CD4-positive, CD25-positive, alpha-beta regulatory T cell (primary cell): ENCODE measurements at places on chromosomes 4 and X. TPM values are rescaled to one million over a fixed set of nuclear protein-coding genes. Genes with fewer than 3 reads are reported as not detected.

GRCh38 chr4:38684271-38684670, 20.3 kb downstream of the KLF3 start:
- H3K4me3 ChIP-seq, result peak overlapping the region; percentile 27
- H3K4me1 ChIP-seq, result peaks cover 63% of the 10 kb centered on the region
- no peak overlapping the region for H3K27ac ChIP-seq

DNA sequence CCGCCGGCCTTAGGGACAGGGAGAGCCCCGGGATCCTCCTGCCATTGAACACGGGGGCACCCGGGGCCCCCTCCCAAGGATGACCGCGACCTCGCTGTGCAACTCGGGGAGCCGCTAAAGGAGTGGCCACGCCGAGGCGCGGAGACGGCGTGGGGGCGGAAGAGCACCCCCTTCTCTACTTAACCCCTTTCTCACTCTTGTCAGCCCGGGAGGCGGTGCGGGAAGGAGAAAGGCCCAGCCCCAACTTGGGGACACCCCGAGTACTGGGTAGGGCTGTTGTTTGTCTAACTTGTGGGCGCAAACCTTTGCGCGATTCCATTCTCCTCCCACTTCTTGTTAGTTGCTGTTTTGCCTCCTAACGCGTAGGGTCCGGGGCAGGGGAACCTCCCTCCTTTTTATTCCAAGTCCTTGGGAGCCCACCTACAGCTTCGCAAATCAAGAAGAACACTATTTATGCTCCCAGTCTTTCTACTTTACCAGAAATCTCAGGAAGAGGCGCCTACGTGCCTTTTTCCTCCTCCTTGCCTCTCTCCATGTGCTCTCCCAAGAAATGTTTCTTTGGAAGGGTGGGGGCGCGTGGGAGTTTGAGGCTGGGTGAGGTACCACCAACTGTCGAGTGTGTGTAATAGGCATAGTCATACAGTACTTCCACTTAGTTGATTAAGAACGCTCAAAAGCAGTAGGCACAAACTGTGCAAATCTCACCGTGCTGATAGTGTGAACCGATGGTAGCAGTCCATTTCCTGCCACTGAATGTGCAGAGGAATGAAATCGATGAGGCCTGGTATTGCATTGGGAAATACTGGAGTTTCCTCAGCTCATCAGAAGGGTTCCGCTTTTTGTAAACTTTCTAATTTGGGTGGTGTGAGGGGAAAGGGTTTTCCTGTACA, 813 bp downstream of the DIAPH2 start:
- H3K27ac ChIP-seq, result peak overlapping the region; percentile 57
- peaks cover 10% of the 10 kb centered on the region for H3K4me1 ChIP-seq
- DNase-seq, result peak; percentile 4
- H3K4me3 ChIP-seq, result peak overlapping the region; percentile 83
- H3K27me3 ChIP-seq, result no peaks in the 10 kb centered on the region

DNA sequence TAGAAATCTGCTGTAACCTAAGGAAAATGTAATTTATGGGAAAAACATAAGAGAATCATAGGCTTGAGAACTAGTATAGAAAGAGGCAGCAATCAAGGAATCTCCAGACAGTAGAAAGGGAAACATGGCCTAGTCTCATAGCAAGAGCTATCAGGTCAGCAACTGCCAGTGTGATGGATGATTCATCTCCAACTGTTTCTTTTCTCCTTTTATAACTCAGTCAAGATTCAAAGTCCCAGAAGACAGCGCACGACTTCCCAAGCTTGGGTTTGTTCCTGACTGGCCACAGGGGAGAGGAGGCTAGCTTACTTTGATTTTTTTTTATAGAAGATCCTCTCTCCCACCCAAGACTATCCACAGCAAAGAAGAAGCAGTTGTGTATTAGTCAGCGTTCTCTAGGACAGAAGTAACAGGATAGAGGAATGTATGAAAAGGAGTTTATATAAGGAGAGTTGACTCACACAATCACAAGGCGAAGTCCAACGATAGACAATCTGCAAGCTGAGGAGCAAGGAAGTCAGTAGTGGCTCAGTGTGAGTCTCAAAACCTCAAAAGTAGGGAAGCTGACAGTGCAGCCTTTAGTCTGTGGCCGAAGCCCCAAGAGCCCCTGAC, 181.5 kb downstream of the GC start:
- no peaks in the 10 kb centered on the region for H3K36me3 ChIP-seq
- H3K27me3 ChIP-seq, result no peaks in the 10 kb centered on the region
- no peak for DNase-seq
- no peak overlapping the region for H3K4me3 ChIP-seq

GRCh38 chrX:74509989-74510388, 88.7 kb downstream of the SLC16A2 start:
- H3K36me3 ChIP-seq, result no peaks in the 10 kb centered on the region
- no peak overlapping the region for H3K4me3 ChIP-seq
- H3K27me3 ChIP-seq, result no peaks in the 10 kb centered on the region
- no peak overlapping the region for H3K27ac ChIP-seq
- DNase-seq, result no peak

- H3K27me3 ChIP-seq, result no peaks in the 10 kb centered on the region
- peaks cover 31% of the 10 kb centered on the region for H3K4me1 ChIP-seq
- peak overlapping the region; percentile 95 for H3K27ac ChIP-seq
- DNase-seq, result peak; percentile 62
- H3K4me3 ChIP-seq, result peak overlapping the region; percentile 93
These were observed 2.4 kb downstream of the RAP2C start for GRCh38 chrX:132216806-132217202.

- peak overlapping the region; percentile 79 for H3K4me3 ChIP-seq
- peaks cover 3% of the 10 kb centered on the region for H3K4me1 ChIP-seq
- no peak for DNase-seq
- no peaks in the 10 kb centered on the region for H3K27me3 ChIP-seq
- H3K36me3 ChIP-seq, result no peaks in the 10 kb centered on the region
These were observed 55.6 kb upstream of the RBMX start for GRCh38 chrX:136936183-136936549.

DNA sequence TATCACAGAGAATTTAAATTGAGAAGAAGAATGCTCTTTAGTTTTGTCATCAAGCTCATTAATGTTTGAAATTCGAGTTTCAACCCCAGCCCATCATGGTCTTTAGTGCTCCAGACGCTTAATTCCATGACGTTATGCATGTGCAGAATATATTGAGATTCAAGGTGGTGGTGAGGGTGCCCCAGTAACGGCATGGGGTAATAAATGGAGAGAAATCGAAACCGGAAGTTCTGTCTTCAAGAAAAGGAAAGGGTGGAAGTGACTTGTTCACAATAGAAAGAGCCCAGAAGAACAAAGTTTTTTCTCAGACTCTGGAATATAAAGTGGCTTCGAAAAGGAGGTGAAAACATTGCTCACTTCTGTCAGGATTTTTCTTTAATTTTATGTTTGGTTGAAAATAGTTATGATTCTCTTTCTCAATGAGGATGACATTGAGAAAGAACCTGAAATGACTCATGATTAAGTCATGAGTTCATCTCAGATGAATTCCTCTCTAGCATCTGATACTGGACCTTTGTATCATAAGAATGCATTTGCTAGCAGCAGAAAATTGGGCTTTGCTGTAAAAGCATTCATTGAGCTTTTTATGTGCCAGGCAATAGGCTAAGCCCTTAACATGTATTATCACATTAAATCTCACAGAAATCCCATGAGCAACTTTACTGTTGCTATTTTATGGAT, 779 bp upstream of the DDX60L start:
- peak overlapping the region; percentile 97 for H3K4me3 ChIP-seq
- peaks cover 41% of the 10 kb centered on the region for H3K4me1 ChIP-seq
- H3K36me3 ChIP-seq, result no peaks in the 10 kb centered on the region

DNA sequence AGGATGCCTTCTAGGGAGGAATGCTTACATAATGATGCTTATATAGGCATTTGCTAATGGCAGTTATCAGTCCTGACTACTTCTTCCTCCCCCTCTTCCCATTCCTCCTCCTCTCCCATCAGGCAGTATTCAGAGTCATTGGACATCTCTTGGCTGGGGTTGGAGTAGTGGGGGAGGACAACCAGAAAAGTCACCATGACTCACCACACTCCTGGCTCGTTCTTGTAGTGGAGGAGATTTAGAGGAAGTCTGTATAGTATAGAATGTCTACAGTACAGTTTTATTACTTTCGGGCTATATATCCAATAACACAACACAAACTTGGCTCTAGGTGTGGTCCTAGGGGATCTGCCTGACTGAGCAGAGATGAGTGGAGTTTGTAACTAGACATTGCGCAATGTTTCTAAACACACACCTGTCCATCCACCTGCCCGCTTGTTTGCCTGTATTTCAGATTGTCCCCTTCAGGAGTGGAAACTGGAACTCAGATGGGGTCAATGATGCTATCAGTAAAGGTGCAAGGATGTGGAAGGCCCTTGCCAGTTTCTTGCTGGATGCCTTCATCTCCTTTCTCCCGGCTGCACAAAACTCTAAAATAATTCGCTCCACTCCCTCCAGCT, 27.9 kb upstream of the KIAA1210 start:
- no peak overlapping the region for H3K4me3 ChIP-seq
- DNase-seq, result no peak
- H3K27ac ChIP-seq, result no peak overlapping the region
- H3K4me1 ChIP-seq, result no peaks in the 10 kb centered on the region

DNA sequence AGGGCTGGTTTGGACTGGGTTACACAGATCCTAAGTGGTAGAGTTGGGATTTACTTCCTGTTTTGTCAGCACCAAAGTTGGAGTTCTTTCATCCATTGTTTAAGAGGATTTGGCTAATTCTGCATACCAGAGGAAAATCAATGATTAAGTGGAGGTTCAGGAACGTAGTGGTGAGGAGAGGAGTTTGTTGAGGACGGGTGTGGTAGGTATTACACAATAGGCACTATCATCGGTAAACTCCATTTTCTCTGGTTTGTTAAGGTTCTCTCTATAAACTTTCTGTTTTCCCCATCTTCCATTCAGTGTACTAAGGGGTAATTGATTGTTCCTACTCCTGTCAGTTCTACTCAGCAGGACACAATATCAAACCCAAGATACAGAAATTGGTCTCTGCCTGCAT, 107.5 kb upstream of the VCX2 start:
- no peak overlapping the region for H3K4me3 ChIP-seq
- H3K36me3 ChIP-seq, result no peaks in the 10 kb centered on the region
- DNase-seq, result no peak
- H3K4me1 ChIP-seq, result no peaks in the 10 kb centered on the region
- H3K27ac ChIP-seq, result no peak overlapping the region

- H3K27ac ChIP-seq, result no peak overlapping the region
- no peaks in the 10 kb centered on the region for H3K4me1 ChIP-seq
These were observed 43.6 kb downstream of the RBM47 start for GRCh38 chr4:40586034-40586433.

DNA sequence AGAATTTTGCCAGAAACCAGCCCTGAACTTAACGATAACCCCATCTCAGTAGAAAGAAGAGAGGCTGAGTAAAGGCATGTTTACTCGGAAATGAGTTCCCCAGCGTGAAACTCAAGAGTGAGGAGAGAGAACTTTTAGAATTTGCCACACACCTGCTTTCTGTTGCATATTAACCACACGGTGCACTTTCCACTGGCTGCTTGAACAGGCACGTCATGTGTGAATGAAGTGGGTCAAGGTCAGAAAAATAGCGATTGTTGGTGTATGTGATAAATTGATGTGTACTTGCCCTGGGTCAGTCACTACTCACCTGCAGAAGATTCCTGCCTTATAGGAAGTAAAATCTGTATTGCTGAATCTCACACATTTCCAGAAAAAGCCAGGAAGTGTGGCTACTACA, 395.7 kb downstream of the TRIML1 start:
- no peak overlapping the region for H3K4me3 ChIP-seq
- no peaks in the 10 kb centered on the region for H3K27me3 ChIP-seq
- no peak overlapping the region for H3K27ac ChIP-seq
- H3K36me3 ChIP-seq, result no peaks in the 10 kb centered on the region

- no peaks in the 10 kb centered on the region for H3K36me3 ChIP-seq
- H3K4me3 ChIP-seq, result no peak overlapping the region
- no peaks in the 10 kb centered on the region for H3K4me1 ChIP-seq
- no peak overlapping the region for H3K27ac ChIP-seq
These were observed 95.4 kb downstream of the MBNL3 start for GRCh38 chrX:132393485-132393884.

- no peak for DNase-seq
- no peak overlapping the region for H3K4me3 ChIP-seq
- no peaks in the 10 kb centered on the region for H3K27me3 ChIP-seq
- no peak overlapping the region for H3K27ac ChIP-seq
- no peaks in the 10 kb centered on the region for H3K36me3 ChIP-seq
- no peaks in the 10 kb centered on the region for H3K4me1 ChIP-seq
These were observed 39.7 kb downstream of the ADAMTS3 start for GRCh38 chr4:72529148-72529822.

- no peak overlapping the region for H3K4me3 ChIP-seq
- no peak overlapping the region for H3K27ac ChIP-seq
- no peaks in the 10 kb centered on the region for H3K27me3 ChIP-seq
- no peaks in the 10 kb centered on the region for H3K4me1 ChIP-seq
- no peaks in the 10 kb centered on the region for H3K36me3 ChIP-seq
- DNase-seq, result no peak
These were observed 30.1 kb upstream of the GPRIN3 start for GRCh38 chr4:89337681-89338080.

- H3K27ac ChIP-seq, result no peak overlapping the region
- peaks cover 13% of the 10 kb centered on the region for H3K36me3 ChIP-seq
- no peak overlapping the region for H3K4me3 ChIP-seq
These were observed 26.8 kb downstream of the MGST2 start for GRCh38 chr4:139692309-139693012.

GRCh38 chr4:142944565-142944964, 98.5 kb upstream of the INPP4B start:
- H3K36me3 ChIP-seq, result no peaks in the 10 kb centered on the region
- H3K27me3 ChIP-seq, result no peaks in the 10 kb centered on the region
- no peak overlapping the region for H3K27ac ChIP-seq
- H3K4me3 ChIP-seq, result no peak overlapping the region

DNA sequence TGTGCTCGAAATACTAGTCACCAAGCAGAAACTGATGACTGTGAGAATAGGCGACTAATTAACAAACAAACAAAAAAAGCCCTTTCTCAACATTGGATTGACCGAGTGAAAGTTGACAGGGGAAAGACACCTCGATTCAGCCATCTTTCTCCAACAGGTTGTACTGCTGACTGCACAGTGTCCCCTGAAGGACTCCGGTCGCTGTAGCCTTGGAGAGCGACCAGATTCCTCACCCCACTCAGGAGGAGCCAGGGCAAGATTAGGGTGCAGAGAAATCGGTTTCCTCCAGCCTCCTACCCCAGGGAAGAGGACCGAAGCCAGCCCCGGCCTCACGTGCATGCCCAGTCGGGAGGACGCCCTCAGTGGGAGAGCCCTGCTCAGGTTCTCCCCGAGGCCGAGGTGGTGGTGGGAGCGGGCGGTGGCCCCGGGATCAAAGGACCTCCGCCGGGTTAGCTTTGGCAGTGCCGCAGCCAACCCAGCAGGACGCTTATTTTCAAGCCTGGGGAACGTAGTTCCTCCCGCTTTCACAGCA, 1.1 kb upstream of the RAP1GDS1 start:
- peaks cover 36% of the 10 kb centered on the region for H3K4me1 ChIP-seq
- peak overlapping the region; percentile 87 for H3K27ac ChIP-seq
- H3K27me3 ChIP-seq, result no peaks in the 10 kb centered on the region
- peak overlapping the region; percentile 89 for H3K4me3 ChIP-seq
- H3K36me3 ChIP-seq, result no peaks in the 10 kb centered on the region

- no peak overlapping the region for H3K27ac ChIP-seq
- no peaks in the 10 kb centered on the region for H3K4me1 ChIP-seq
- no peak overlapping the region for H3K4me3 ChIP-seq
- no peak for DNase-seq
- peaks cover 10% of the 10 kb centered on the region for H3K36me3 ChIP-seq
These were observed 52.8 kb upstream of the CD99 start for GRCh38 chrX:2638279-2638678.

The PAGE5 gene
- not detected for total RNA-seq

The CISD2 gene
- 17.6 TPM for total RNA-seq

The GAB3 gene
- total RNA-seq, result 6.0 TPM

The KLB gene
- total RNA-seq, result not detected
